ENCODE measurements at places on chromosomes 5 and 9.
A peak's percentile ranks its signal among the peaks of the same experiment; 100 is the strongest.

- peak; percentile 63 for DNase-seq
Measured at GRCh38 chr5:173954671-173955521, 34.1 kb upstream of the C5orf47 start.

DNA sequence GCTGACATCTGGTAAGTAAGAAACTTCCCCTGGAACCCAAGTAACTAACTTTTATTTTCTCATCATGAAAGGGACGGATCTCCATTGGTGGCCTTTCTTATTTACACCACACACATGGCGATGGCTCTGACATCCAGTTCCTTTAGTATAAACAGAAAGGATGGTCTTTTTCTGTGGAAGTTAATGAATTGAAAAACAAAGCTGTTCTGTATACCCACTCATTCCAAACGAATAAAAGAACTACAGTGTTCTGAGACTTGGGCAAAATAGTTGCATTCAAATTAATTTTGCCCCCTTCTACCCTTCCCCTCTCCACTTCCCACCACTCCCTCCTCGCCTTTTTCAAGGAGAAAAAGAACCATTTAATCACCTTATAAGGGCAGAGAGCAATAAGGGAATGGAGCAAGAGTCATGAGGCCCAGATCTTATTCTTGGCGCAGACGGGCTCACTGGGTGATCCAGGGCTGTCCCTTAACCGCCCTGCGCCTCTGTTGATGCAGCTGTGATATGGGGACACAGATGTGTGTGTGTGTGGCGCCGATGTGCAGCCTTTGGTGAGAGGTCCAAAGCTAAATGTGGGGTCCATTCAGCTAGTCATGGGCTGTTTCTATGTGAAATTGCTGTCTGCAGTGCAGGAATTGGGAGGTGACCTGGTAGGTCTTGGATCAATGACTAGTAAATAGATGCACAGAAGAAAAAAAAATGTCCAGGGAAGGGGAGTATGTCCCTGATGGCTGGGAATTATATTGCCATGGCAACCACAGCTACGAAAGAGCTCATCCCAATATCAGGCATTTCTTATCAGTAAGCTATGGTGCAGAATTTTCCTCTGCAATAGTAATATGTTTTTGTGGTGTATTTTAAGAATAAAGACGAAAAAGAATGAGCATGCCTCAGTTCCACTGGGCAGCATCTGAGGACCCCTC, 141.5 kb upstream of the ERCC6L2 start:
- DNase-seq, result no peak

GRCh38 chr9:94937214-94937903, 210.9 kb downstream of the AOPEP start:
- DNase-seq, result peak; percentile 92

DNA sequence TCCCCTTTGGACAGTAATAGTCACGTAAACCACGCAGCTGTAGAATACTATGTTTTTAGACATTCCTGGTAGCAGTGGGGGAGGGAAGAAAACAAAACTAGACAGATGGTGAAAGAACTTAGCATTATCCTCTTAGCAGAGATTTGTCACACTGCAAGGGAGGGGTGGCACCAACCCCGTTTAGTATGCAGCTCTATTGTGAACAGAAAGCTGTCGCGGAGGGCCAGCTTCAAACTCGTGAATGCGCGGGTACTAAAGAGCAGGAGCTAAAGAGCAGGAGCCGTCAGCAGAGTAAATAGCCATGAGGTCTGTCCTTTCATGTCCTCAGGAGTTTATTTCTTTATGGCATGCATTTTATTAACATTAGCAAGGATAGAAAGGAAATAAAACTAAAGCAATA, 141.9 kb upstream of the SLC12A2 start:
- DNase-seq, result peak; percentile 55

GRCh38 chr5:18314192-18314778, 680.0 kb downstream of the TAF11L14 start:
- DNase-seq, result peak; percentile 25

DNA sequence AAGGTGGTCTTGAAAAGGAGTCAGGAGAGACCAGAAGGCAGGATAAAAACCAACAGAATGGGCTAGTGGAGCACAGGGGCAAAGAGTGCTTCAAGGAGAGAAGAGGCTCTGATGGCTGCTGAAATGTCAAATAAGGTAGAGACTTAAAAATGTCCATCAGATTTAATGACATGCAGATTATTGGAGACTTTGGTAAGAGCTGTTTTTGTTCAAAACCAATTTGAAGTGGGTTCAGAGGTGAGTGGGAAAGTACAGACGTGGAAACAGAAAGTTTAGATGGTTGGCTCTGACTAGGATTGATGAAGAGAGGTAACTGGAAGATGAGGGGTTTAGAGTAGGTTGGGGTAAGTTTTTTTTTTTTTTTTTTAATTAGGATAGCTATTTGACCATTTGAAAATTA, 14.1 kb downstream of the SLC25A46 start:
- DNase-seq, result no peak

DNA sequence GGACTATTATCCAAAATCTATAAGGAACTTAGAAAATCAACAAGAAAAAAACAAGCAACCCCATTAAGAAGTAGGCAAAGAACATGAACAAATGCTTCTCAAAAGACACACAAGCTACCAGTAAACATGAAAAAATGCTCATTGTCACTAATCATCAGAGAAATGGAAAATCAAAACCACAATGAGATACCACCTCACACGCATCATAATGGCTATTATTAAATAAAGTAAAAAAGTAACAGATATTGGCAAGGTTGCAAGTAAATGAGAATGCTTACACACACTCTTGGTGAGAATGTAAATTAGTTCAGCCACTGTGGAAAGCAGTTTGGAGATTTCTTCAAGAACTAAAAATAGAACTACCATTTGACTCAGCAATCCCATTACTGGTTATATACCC, 167.0 kb upstream of the DMRTA1 start:
- DNase-seq, result no peak

DNA sequence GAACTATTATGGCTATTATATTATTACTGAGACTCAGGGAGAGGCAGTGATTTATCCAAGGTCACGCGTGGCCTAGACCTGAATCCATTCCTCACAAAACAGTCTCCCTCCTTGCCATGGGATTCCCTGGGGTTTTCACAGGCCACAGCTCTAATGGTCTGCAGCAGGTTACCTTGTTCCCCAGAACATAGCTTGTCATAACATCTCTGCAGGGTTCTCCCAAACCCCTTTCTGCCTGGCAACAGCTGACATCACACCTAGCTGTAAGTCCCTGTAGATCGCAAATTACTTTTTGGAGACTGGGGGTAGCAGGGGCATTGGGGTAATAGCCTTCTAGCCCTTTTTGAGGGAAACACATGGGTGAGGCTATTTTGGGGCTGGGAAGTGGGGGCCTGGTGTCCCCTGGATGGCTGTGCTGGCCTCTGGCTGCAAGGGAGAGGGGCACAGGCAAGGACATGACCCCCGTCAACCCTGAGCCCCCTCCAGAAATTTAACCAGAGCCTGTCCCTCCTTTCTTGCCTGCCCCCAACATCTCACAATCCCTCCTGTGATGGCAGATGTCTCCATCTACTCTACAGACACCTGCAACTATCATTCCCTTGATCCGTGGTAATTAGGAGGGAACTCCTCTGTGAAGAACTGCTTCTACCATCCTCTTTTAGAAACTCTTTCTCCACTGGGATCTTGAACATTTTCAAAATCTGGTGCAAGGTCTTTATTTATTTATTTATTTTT, 1.3 kb downstream of the CD74 start:
- peak; percentile 39 for DNase-seq

- DNase-seq, result no peak
Measured at GRCh38 chr9:20499013-20499412, 123.3 kb downstream of the MLLT3 start.

DNA sequence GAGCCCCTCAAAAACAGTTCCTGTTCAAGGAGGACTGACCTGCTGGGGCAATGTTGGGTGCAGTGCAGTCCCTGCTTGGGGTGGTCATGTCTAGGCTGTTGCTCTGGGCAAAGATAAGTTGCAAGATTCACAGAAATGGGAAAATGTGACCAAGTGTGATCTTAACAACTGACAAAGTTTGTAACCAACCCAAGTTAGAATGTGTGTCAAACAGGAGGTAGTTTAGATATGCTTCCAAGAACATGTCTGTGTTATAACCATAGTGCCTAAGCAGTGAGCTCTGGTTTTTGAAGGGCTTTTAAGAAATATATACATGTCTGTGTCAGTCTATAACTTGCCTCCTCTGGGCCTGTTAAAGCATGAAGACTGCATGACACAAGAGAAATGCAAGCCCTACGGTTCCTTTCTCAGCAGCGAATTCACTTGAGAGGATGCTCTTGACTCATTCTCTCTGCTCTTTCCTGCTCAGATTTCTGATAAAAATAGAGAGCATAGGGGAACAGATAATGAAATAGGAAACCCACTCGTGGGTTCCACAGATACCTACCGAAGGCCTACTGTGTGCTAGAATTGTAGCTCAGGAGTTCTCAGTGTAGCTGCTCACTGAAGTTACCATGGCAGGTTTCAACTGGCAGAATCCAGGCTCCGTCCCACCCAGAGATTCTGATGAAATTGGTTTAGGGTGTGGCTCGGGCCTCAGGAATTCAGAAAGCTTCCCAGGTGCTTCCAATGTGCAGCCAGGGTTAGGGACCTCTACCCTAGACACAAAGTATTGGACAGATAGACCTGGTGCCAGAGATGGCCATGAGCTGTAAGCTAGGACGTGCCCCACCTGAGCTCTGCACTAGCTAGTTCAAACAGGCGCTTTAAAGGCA, 52.4 kb downstream of the ARHGEF37 start:
- DNase-seq, result peak; percentile 22

DNA sequence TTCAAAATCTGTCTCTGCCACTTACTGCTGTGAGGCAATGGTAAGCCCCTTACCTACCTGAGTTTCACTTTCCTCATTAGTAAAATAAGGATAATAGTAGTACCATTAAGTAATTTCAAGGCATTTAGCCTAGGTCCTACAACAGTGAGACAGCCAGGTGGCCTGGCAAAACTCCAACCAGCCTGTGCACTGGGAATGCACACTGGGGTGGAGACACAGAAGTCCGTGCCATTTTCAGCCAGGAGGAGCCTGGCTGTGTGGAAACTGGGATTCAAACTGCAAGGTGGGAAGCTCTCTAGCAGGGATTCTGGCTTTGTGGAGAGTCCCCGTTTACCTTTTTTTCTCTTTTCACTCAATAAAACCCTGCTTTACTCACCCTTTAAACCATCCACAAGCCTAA, 630.4 kb downstream of the PRELID2 start:
- no peak for DNase-seq

DNA sequence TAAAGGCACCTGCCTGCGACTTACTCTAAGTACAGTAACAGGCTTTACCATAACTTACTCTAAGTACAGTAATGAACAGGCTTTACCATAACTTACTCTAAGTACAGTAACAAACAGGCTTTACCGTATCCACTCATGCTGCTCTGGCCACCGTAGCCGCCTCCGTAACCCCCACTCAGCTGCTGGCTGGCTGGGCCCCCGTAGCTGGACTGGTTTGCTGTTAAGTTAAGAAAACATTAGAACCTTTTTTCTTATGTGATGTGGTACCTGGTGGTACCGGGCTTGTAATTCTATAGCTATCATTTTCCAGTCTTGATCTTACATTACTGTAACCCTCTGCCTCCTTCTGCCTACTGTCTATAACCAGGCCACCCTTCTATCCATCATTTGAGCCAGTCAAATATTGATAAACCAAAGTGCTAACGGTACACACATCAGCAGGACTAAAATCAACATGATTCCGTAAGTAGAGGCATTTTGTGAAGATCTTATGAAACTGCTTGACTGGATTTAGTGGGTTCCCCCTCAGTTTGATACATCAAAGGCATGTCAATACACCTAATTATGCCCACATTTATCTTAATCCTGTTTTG, 7.4 kb downstream of the HNRNPH1 start:
- no peak for DNase-seq

- DNase-seq, result peak; percentile 68
Measured at GRCh38 chr9:130565792-130566191, 13.6 kb upstream of the FUBP3 start.

- DNase-seq, result peak; percentile 28
Measured at GRCh38 chr5:36457511-36458270, 148.7 kb upstream of the SLC1A3 start.

GRCh38 chr5:151667083-151667482, 19.6 kb downstream of the SPARC start:
- DNase-seq, result peak; percentile 3

DNA sequence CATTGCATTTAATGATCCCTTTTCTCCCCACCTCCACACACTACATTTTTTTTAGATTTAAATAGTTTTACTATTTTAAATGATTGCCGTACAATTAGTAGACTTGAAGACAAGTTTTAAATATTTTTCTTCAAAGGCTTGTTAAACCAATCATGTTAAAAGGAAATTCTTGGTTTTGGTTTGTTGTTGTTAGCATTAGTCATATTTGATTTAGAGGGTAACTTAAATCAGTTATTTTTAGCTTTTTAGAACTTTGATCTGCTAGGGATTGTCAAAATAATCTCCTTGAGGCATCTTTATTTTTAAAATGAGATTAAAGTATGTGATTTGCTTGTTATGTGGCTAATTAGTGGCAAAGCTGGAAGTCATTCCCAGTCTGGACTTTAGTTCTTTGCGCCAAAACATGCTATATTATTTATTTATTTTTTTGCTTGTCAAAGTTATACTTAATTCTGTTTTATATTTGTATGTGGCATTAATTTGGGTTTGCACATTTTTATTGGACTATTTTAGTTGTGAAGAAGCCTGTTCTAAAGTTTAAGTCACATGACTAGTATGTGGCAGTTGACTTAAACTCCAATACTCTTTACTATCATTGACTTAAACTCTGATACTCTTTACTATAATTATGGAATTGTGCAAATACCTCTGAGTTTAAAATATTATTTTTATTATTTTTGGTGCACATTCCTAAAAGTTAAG, 14.7 kb downstream of the ITGA1 start:
- no peak for DNase-seq

- no peak for DNase-seq
Measured at GRCh38 chr9:132531195-132531594, 51.2 kb upstream of the BARHL1 start.

DNA sequence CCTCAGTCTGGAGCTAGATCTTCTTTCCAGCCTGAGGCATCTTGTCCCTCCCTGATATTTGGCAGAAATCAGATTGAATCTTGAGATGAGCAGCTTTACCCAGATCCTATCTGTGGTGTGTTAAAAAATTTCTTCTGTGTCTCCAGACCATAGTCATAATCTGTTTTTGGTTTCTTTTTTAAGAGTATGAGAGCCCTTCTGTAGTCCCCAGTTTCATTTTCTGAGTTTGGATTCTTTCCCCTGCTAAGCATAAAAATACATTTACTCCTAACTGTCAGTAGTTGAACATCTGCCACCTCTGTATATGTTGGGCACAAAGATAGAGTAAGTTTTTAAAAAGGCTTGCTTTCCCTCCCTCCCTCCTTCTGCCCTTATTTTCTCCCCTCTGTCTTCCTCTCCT, 137.7 kb downstream of the CNTLN start:
- DNase-seq, result no peak

- DNase-seq, result no peak
Measured at GRCh38 chr5:150497989-150498317, 10.0 kb upstream of the NDST1 start.
